ENCODE measurements at places on chromosomes 16 and 17.

GRCh38 chr17:46086821-46087220 lies 87.8 kb downstream of the STH start:
- no peak for DNase-seq

DNA sequence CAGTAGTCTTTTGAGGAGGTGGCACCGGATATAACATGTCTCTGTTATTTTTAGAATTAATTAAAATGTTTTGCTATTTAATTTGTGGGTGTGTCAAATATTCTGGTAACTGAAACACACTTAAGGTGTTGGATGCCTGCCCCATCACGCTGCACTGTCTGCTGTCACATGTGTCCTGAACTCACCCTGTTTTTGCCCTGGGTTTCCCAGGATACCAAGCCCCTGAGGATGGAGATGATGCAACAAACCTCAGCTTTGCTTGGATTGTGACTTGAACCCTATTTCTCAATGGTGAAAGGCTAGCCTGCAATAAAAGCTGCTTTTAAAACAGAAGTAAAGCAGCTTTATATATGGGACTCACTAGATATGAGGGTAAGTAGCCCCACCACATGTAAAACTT lies 11.5 kb upstream of the DUSP14 start:
- no peak for DNase-seq

DNA sequence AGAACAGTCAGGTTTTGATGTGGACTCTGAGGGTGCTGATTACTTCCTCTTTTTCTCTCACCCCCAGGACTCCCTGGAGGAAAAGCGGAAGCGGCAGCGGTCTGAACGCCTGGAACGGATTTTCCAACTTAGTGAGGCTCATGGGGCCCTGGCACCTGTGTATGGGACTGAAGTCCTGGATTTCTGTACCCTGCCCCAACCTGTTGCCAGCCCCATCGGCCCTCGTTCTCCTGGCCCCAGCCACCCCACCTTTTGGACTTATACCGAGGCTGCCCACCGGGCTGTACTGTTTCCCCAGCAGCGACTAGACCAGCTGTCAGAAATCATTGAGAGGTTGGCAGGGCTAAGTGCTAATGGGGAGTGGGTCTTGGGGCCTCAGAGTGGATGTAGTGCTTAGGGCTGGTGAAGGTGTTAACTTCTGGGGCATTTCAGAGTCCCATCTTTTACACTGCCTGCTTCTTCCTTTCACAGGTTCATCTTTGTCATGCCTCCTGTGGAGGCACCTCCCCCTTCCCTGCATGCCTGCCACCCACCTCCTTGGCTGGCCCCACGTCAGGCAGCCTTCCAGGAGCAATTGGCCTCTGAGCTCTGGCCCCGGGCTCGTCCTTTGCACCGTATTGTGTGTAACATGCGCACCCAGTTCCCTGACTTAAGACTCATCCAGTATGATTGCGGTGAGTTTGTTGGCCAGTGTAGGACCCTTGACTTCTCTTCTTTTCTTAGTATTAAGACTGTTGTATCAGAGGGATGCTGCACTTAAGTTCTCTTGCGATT lies 19.1 kb upstream of the PHKG2 start:
- DNase-seq = no peak

DNA sequence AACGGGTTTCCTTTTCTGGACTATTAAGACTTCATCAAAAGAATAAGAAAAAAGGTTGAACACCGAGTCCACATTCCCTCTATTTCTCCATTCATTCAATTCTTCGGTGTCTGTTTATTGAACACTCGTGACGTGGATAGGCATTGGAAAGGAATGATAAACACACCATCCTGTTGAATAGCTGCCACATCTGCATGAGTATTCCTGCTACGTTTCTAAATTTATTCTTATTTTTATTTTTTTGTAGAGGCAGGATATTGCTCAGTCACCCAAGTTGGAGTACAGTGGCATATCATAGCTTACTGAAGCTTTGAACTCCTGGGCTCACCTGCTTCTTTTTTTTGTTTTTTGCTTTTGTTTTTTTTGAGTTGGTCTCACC lies 80.8 kb upstream of the CIBAR2 start:
- no peak for DNase-seq

- no peak for DNase-seq
These were observed 38.5 kb downstream of the PIEZO1 start for GRCh38 chr16:88746506-88746905.

- no peak for DNase-seq
These were observed 2.3 kb upstream of the ZNF500 start for GRCh38 chr16:4769306-4769638.

- no peak for DNase-seq
These were observed 9.9 kb upstream of the TMIGD1 start for GRCh38 chr17:30343796-30344195.

DNA sequence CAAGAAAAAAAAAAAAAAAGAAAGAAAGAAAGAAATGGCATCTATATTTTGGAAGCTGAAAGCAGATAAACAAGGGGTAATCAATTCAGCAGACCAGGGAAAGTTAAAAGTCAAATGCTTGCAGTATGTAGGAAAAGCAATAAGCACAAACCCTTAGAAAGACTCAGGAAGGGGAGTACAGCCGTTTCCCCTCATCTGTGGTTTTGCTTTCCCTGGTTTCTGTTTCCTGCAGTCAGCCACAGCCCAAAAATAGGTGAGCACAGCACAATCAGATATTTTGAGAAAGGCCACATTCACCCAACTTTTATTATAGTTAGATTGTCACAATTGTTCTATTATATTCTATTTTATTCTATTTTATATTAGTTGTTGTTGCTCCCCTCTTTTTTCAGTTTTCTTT lies 14.4 kb upstream of the ALOX12 start:
- DNase-seq = no peak

DNA sequence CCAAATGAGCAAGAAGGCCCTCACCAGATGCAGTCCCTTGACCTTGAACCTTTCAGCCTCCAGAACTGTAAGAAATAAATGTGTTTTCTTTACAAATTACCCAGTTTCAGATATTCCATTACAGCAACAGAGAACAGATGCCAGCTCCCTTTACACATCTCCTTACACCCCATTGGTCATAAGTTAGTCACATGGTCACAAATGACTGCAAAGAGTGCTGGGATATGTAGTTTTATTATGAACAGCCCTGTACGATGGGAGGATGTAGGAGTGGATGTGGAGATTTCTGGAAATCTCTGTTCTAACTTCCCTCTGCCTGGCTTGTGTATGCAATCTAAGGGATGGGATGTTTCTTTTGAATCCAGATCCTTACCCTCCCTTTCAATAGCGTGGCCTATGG lies 13.3 kb upstream of the RPL38 start:
- DNase-seq = no peak

DNA sequence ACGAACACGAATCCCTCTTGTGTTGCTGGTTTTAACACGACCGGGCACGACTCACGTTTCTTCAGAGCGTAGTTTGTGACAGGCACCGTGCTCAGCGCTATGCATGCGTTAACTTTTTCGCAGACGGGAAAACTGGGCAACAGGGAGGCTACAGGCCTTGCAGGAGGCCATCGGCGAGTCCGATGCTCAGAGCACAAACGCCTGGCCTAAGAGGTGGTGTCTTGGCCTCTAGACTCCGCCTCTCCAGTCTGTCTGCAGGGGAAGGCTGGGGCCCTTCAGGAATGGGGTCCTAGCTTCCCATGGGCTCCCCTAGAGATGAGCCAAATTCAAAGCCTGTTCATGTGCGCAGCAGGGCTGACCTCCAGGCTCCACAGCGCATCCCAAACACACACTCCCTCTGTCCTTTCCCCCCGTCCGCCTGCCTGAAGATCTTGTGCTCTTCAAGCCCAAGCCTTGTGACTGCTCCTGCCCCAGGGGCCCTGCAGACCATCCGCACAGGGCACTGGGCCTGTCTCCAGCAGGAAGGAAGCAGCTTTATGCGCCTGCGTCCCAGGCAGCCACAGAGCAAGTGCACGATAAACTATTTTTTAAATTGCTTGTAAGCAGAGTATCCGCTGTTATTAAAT lies 3.1 kb downstream of the CLCN7 start:
- no peak for DNase-seq

- no peak for DNase-seq
These were observed 56.9 kb upstream of the ALDH3A1 start for GRCh38 chr17:19805006-19805405.

DNA sequence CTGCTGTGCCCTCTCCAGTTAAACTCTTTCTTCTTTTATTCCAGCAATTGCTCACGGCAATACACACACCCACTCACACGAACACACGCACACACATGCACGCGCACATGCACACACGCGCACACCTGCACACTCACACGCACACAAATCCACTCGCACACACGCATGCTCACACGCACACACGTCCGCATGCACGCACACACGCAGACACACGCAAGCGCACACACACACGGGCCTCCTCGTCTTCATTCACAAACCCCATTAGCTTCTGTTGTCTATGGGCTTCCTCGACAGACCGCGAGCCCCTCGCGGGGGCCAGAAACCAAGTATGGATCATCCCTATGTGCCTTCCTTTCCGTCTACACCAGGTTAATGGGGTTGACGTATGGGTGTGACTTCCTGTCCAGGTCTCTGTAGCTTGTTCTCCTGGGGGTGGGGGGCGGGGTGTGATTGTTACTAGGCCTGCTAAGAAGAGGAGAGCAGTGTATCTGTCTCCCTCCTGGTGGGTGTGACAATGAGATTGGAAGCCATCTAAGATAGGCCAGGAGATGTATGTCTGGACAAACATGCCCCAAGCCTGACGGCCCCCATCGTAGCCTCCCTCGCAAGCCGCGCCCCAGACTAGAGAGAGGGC lies 670 bp upstream of the CTF1 start:
- no peak for DNase-seq

GRCh38 chr16:67447508-67448076 lies 16.7 kb downstream of the HSD11B2 start:
- no peak for DNase-seq

DNA sequence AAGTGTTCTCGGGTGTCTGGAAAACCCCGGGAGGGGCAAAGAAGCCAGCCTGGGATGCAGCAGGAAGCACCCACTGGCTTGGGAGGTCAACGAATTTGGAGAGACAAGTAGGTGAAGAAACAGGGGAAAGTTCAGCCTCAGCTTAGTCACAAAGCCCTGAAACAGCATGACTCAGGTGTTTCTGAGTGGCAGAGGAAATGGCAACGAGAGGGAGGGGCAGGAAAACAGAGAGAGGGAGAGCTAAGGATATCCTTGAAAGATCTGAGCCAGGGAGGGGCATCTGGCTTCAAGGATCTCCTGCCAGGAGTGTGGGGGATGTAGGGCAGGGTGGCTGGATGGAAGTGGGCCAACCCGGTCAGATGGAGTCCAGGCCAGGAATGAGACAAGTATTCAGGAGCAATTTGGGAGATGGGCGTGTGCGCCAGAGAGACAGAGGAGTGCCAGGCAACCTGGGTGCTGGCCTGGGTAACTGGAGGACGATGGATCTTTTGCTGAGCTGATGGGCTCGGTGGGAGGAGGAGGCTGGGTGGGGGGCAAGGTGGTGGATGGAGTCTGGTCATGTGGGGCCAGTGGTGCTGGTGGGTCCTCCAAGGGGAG lies 27.2 kb downstream of the ABCC3 start:
- peak; percentile 68 for DNase-seq

GRCh38 chr16:68236137-68236825 lies 354 bp upstream of the ESRP2 start:
- no peak for DNase-seq

GRCh38 chr17:42531455-42532354 lies 4.3 kb upstream of the NAGLU start:
- no peak for DNase-seq

GRCh38 chr16:53707671-53708070 lies 3.7 kb downstream of the FTO start:
- no peak for DNase-seq

DNA sequence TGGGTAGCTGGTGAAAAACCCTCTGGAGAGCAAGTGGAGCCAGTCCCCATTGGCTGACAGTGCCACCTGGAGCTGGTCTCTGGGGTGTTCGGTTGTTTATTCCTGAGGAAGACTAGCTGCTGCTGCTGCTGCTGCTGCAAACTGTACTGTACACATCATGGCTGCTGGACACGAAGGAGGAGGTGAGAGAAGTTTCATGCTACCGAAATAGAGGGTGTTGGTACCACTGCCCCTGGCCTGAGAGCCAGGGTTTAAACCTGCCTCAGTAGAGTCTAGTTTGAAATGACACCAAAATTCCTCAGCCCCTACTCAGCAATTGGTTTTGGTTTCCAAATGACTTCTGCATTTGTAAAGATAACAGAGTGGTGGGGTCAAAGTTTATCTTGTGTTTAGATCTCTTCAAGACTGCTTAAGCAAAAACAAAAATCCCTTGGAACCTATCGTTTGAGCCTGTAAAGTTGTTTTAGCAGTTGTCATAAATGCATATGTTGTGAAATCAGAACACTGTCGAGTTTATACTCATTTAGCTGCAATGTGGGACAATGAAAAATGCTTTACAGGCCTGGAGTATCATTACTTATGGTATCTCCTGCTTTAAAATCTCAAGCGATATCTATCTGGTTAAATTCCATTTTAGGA lies 40.8 kb downstream of the CYB5B start:
- no peak for DNase-seq

DNA sequence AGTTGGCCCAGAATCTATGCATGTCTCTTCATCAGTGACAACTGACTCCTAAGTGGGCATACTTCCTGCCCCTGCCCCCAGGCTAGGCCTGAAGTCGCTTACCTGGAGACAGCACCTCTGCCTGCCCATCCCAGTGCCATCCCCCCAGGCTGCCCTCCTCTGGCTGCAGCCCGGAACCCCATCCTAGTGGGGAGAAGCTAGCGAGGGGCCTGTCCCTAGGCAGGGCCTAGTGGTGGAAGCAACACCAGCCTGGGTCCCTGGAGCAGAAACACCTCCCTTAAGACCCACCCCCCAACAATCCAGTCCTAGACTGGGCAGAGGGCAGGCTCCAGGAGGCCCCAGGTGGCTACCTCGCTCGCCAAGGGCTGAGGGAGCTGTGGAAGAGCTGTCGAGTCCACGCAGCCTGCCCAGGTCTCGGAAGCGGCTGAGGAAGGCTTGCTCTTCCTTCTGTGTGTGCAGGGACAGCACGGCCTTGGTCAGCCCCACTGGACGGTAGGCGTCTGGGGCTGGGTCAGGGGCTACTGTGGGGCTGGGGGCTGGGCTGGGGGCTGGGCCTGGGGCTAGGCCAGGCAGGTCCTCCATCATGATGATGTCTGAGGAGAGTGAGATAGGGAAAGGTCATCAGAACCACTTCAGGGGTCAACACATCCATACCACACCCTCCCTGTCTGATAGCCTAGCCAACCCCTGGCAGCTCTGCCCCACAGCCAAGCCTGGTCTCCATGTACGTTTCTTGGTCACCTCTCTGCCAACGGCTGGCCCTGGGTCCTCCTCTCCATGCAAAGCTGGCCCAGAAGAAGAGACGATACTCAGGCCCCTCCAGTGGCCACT lies 7.6 kb downstream of the PER1 start:
- no peak for DNase-seq

DNA sequence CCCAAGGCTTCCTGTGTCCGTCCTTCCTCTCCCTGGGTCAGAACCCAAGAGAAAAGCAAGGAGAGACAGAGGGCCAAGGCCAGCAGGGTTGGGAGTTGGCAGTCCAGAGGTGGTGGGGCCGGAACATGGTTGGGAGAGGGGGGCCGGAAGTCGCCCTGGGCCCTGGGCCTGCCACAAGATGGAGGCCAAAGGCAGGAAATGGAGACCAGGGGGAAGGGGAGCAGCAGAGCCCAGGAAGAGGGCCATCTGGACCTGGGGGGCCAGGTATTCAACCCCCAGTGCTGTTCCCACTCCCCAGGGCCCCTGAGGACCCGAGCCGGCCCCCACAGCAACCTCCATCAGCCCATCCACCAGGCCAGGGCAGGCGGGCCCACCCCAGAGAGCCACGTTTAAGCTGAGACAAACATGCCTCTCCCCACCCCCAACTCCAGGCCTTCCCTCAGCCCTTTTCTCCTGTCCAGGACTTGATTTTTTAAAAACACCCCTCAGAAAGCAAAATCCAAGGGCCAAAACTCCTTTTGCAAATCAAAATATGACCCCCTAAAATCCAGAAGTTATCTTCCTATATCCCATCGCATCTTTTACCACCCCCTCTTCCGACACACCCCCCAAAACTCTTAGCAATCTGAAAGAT lies 4.4 kb upstream of the BCL6B start:
- DNase-seq = no peak

Measured in amniotic stem cell (primary cell).